ENCODE measurements at places on chromosomes 7 and 10.

DNA sequence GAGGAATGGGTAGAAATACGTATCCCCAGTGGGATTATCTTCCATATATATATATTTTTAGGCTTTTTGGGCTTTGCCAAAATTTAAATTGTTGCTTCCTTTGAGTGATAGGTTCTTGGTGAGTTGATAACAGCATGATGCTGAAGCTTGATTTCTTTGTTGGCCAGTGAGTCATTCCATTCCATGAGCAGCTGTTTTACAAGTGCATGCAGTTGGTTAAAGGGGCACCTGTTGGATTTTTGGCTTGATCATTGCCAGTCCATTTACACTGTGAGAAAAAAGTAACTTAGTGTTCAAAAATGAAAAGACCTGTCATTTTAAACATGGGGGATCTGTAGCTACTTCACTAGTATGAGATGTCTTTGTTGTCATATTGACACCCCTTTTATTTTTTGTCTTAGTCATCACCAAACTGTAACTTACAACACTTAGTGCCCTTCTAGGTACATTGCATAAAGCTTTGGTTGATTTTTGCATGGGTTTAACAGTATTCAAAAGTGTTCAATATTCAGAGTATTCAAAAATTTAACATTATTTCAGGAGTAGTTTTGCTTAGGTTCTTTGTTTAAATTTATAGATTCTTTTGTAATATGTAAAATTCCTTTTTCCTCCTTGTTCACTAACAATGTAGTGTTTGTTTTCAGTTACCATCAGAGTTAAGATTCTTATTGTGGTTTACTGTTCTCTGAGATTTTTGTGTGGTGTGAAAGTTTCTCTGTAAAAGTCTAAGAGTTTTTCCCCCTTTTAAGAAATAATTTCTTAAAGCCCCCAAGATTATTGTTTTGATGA, 8.8 kb downstream of the AKAP9 start:
- DNase-seq: no peak

DNA sequence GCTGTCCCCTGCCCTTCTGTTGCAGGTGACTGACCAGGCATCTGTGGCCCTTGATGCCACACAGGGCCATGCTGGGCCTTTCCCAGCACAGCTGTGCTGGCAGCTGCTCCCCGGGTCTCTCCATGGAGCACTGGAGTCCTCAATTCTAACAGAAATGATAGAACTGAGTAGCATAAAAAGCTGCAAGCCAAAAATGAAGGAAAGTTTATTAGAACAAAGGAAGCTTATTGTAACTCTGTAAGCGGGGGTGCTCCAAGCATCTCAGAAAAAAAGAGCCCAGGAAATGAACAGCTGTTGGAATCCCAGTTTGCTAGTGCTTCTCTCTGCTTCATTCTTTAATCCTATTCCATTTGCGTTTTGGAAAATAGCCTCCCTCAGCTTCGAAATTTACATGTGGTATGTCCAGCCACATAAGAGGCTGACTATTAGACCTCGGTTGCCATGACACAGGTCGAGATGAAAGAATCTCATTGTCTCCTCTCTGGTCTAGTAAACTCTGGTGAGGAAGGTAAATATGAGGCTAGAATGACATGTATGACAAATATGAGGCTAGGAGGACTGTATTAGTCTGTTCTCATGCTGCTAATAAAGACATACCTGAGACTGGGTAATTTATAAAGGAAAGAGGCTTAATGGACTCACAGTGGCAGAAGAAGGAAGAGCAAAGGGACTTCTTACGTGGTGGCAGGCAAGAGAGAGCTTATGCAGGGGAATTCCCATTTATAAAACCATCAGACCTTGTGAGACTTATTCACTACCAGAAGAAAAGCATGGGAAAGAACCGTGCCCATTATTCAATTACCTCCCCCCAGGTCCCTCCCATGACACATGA, 23.7 kb downstream of the EPDR1 start:
- DNase-seq: no peak

DNA sequence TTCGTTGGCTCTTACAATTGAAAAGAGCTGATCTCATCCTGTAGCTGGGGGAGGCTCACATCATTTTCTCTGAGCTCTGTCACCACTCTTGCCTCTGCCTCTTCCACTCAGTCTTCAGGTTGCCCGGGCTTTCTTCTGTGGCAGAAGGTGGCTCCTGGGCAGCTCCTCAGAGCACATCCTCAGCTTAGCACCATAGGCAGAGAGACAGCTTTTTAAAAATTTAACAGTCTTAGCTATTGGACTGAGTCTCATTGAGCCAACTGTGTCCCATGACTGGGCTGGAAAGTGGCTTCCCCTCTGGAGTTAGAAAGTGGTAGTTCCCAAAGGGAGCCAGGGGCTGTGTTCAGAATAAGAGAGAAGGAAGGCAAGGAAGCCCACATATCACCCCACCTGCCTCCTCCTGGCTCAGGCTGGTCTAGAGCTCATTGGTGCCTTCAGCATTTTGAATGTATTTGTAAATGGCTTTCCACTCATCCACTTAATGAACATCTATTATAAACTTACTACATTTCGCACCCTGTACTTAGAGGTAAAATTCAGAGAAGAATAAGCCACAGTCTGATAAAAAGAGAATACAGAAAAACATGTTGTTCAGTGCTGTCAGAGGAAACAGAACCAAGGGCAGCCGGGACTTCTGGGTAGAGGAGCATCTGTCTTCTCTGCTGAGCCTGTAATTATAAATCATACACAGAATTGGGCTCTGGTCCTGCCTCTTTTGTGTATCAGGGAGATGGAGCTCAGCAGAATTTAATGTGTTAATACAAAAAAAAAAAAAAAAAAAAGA, 119.3 kb downstream of the WDFY4 start:
- no peak for DNase-seq

GRCh38 chr7:156105337-156106106, 293.3 kb upstream of the SHH start:
- DNase-seq: no peak

DNA sequence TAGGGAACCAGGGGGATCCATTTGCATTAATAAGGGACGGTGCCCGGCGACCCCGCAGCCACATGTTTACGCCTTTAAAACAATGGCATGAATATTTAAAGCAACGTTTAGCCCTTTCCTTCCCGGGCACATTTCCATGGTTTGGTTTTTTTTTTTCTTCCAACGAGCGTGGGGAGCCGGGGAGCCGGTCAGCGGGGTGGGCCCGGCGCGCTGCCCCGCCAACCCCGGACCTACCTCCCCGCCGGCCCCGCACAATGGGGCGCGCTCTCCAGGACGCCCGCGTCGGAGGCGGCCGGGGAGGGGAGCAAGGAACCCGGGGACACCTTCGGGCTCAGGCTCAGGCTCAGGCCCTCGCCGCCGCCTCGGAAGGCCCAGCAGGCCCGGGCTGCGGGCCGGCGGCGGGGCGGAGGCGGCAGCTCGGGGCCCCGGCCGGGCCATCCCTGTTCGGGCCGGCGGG, 1.0 kb downstream of the SEPHS1 start:
- no peak for DNase-seq

DNA sequence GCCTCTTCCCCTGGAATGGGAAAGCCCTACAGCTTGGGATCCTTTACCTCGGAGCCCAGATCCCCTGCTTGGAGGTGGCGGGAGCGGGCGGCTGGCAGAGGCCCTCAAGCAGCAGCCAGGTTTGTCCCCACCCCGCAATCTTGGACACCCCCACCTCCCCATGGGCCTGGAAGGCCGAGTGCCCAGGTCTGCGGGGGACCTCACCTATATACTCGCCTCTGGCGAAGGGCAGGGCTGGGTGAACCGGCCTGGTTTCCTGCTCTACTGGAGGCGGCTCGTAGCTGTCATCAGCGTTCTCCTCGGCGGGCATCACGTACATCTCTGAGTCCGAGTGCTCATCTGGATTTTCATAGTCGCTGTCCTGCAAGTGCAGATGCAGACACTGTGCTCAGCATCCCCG, 44.2 kb downstream of the BLNK start:
- no peak for DNase-seq

DNA sequence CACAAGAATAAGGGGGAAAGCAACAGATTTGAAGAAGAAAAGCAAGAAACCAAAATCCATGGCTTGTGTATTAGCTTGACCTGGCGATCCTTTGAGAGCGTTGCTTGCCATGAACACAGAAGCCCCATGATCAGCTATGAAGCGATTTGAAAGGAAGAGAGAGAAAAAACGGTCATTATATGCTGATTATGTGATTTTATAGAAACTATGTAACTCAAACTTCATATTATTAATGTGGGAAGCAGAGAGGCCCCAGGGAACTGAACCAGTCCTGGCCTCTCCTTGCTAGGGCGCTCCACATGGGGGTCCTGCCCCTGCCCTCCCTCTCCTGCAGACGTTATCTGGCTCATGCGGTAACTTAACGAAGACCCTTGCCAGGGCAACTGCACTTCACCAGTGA, 306.1 kb upstream of the ADARB2 start:
- no peak for DNase-seq

DNA sequence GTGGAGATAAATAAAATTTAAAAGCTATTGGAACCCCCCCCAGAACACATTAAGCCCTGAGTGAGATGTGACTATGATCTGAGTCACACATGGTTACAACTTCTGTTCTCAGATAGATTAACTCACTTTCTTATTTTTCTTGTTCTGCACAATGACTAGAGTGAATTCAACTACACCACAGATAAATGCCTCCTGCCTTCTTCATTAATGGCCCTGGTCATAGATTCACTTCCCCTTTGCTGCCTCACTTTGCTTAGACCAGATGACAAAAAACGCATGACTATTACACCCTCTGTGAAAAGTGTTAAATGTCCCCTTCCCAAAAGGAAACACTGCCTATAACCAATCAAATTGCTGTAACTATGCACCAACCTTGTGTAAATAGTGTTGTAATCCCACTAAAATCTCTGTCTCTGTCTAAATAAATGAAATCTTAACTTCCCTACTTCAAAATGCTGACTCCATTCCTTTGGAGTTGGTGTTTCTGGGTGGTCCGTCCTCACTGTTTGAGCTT, 49.4 kb downstream of the AKR1D1 start:
- DNase-seq: no peak

DNA sequence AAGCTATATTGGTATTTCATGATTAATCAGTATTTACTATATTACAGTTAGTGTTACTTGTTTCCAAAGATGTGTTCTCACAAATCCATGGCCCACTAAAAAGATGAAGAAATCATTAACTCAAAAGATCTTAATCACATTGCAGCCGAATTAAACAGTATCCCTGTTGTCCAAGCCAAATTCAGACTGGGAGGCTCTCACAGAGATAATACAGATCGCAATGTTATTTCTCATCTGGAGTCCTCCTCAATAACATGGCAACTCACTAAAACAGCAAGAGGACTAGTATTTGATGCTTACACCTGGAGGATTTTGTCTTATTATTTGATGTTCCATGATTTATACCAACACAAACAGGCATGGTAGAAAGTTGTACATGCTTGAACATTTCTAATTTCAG, 23.4 kb downstream of the CYP51A1 start:
- DNase-seq: no peak

DNA sequence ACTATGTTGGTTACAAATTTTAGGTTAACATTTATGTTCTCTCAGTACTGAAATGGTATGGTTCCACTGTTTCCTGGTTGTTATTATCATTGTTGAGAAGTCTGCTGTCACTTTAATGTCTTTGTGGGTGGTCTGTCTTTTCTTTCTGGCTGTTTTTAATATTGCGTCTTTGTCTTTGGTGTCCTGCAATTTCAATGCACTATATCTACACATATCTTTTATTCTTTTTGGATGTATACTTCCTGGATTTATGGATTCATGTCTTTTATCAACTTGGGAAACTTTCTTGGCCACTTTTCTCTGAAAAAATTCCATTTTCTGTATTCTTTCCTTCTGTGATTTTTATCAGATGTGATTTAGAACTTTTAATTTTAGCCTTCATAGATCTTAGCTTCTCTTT, 250.2 kb downstream of the BUB3 start:
- no peak for DNase-seq

DNA sequence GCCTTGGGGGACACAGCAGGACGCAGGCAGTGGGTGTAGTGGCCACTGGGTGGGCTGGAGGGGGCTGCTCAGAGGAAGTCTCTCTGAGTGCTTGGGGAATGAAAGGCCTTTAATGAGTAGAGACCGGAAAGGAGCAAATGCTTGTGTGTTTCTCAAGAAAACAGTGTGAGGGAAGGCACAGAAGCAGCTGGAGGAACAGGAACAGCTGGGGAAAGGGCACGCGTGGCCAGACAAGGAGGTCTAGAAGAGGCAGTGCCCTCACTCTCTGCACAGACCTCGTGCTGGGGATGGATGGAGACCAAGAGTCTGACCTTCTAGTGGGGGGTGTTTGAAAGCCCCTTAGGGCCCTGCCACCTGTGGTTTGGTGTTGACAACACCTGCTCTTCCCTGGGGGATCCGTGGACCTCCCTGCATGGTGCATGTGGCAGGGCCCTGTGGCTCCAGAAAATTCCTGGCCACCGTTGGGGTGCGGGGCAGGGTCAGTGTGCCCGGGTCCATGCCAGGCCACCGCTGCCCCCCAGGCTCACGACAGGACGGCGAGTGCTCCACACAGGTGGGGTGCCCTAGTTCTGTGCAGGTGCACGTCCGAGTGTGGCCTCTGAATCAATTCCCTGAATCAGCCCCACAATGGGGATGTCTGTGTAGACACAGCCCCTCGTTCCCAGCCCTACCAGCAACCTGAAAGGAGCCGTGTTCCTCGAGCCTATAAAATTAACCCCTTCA, 25.9 kb upstream of the FAM20C start:
- no peak for DNase-seq

DNA sequence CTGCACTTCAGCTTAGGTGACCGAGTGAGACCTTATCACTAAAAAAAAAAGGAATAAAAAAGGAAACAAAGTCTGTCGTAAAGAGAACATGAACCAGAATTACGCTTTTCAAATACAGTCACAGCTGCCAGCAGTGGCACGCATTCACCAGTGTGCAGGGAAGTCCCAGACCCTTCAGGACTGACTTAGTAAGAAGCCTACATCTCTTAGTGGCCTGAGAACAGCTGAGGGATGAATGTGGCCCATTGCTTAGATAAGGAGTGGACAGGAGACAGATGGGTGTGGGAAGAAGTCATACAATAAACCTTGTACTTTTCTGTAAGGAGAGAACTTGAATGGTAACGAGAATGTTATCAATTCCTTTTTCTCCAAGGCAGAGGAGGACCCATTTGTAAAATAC, 178.5 kb downstream of the JCAD start:
- DNase-seq: no peak

DNA sequence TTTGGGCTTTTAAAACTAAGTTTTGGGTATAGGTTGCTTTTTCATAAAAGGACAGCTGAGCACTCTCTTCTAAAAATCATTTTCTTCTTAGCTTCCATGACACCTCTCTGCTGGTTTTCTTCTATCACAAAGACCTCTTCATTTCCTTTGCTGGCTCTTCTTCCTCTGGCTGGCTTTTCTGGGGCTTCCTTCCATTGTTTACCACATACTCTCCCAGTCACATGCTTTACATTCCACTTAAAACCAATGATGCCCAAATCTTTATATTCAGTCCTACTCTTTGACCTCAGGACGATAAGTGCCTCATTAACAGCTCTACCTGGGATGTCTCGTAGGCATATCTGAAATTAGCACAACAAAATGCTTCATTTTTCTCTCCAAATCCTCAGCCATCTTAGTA, 26.8 kb downstream of the FAM133B start:
- no peak for DNase-seq

- DNase-seq: no peak
Observed at GRCh38 chr10:58919927-58920654, 256.4 kb upstream of the PHYHIPL start.
